Stimulated activated CD8-positive, alpha-beta memory T cell treated with anti-CD3 and anti-CD28 coated beads, Interleukin-7, amount 100 ng/mL, for 24 hours (primary cell): ENCODE measurements at places on chromosomes 7 and 10.

GRCh38 chr10:35854661-35855060, 212.6 kb upstream of the FZD8 start:
- DNase-seq: no peak

DNA sequence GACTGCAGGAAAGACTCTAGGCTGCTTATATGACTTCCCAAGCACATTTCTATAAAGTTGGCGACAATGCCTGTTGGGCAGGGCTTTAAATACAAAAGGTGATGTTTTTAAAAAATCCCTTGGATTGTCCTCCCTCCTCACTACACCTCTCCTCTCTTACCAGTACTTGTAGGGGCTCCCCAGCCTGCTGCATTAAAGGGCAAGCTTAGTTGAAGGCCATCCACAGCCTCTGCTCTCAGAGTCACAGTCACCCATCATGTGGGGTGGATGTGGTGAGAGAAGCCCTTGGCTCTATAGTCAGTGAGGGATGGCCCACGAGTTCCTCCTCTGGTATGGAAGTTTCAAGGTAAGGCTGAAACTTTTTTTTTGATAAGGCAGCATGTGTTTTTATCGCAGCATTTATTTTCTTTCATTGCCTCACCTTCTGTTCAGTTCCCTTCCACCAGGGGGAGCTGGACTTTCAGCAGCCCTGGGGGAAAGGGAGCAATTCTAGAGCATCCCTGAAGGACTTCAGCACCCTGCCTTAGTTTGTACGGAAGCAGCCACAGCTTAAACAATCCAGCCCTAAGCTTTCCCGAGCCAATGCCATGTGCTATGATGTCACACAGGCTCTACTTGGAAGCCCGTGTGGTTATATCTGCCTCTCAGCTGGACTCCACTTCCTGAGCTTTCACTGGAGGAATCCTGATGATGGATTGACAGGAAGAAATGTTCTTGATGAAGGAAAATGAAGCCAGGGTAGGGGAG, 131.9 kb downstream of the CALCR start:
- DNase-seq: peak; percentile 5

- DNase-seq: no peak
Observed at GRCh38 chr10:51046654-51047053, 27.6 kb upstream of the PRKG1 start.

GRCh38 chr7:98049034-98049433, 57.6 kb upstream of the LMTK2 start:
- DNase-seq: no peak

GRCh38 chr10:21401196-21401595, 124.3 kb downstream of the SKIDA1 start:
- no peak for DNase-seq

DNA sequence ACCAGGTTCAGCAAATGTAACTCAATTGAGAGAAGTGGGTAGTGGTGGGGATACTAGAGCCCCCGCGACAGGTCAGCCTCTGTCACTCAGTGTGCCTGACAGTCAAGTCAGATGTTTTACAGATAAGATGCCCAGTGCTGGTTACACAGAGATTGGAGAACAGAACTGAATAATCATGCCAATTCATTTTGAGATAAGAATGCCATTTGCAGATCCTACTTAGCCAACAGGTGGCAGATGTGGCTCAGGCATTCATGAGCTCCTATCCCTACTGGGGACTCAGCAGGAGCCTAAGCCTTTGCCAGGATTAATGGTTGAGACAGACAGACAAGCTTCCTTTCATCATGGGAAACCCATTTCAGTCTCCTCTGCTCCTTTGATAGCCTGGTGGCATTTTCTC, 137.8 kb downstream of the MAPK8 start:
- DNase-seq: no peak

DNA sequence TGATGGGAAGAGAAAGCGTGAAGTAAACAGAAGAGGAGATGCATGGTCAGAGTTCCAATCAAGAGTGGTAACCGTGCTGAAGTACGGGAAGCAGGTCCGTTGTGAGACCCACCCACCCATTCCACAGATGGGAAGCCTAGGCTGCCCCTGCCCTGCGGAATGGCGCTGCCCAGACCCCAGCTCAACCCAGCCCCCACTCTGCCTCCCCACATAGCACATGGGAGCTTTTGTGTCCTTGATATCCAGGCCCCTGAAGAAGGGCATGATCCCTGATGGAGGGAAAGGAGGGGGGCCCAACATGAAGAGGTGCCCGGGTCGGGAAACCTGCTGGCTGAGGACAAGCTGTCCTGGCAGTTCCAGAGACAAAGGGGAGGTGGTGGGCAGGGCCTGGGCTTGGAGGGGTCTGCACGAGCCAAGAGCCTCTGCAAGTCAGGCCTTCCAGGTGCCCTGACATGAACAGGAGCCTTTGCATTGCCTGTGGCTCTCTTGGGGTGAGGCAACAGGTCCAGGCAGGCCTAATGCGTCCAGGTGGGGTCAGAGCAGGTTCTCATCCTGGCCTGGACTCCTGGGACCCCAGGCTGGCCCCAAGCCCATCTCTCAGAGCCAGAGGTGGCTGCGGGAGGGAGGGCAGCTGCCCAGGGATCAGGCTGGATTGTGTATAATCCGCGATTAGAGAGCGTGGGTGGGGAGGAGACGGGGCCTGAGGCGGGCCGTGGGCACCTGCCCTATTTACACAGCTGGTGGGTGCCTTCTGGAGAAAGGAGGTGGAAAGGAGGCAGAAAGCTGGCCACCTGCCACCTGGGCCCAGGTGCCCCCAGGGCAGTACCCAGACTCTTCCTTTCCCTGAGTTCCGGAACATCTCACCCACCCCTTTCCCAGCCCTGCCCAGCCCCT, 23.5 kb downstream of the YKT6 start:
- no peak for DNase-seq

DNA sequence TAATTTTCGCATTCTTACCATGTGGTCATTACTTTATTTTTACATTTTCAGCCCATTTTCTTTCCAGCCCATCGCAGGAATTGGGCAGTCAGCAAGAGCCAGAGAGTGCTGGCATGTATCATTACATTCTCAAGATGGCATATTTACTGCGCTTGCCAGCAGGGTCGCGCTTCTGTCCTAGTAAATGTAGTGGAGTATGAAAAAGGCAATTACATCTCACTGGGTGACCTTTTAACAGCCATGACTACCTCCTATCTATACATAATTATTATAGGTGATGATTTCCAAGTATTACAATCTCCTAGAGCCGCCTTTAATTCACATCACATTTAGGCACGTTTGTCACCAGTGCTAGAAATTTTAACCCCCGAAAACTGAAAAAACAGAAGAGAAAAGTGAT, 433.7 kb upstream of the MGMT start:
- DNase-seq: no peak

DNA sequence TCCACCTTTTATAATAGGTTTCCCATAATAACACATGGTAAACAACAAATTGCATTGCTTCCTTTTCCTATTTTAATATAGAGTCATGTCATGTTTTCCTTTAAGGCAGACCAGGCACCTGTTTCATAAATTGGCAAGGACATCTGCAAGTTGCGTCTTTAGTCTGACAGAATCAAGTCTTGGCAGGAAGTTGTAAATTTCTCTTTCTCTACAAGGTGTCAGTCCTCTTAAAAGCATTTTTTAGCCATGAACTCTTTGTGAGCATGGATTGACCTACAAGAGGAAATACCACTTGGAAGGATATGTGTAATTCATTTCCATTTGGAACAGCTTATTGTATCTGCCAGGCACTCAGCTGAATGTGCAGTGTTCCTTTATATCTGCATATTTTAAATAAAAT, 176.8 kb downstream of the PRKG1 start:
- DNase-seq: no peak

DNA sequence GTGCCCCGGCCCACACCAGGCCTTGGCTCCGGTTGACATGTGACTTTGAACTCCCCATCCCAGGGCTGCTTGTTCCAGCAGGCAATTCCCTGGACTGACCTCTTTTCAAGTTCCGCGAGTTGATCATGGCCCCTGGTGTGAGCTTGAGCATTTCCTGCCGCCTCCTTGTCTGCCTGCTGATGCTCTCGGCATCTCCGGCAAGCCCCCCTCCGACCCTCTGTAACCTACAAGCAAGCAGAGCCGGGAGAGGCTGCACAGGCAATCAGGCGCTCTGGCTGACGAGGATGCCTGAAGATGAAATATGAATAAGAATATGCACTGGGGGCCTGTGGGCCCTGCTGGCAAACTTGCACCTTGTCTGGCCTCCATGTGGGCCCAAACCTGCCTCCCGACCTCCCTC, 304.9 kb upstream of the MKI67 start:
- no peak for DNase-seq

DNA sequence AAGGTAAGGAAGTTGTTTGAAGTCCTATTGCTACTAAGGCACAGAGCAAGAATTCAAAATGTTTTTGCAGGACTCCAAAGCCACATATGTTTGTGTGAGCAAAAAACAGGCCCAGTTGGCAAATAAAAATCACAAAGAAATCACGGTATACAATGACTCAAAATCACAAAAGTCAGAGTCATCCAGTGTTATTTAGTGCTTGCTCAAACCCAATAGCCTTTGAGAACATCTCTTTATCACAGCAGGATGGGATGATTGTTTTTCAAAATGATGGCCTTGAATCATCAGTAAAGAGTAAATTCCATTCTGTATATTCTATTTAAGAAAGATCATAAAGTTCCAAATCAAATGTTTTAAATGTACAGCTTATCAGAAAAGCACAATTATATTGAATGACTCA, 693.9 kb downstream of the REEP3 start:
- DNase-seq: no peak

DNA sequence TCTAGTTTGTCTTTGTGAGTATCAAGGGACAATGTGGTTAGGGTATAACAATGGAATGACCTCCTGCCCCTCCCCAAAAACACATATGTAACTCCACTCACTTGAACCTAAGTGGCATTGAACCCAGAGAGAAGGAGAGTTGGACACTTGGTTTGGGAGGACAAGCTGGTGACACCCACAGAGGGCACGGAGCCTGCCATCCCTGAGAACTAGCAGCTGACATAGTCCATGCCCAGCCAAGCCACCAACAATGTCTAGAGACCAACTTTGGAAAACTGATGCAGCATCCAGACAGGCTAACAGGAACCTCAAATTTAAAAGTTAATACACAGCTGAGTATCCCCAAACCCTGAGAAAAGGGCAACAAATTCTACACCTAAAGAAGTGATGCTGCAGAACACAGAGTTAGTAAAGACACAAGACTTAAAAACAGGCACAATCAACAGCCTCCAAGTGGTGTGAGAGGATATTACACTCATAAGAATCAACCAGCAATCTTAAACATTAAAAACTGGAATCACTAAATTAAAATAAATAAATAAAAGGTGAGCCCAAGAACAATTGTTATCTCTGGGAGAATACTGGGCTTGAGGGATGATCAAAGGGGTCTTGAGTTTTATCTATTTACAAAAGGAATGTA, 27.2 kb downstream of the NUDCD3 start:
- no peak for DNase-seq

DNA sequence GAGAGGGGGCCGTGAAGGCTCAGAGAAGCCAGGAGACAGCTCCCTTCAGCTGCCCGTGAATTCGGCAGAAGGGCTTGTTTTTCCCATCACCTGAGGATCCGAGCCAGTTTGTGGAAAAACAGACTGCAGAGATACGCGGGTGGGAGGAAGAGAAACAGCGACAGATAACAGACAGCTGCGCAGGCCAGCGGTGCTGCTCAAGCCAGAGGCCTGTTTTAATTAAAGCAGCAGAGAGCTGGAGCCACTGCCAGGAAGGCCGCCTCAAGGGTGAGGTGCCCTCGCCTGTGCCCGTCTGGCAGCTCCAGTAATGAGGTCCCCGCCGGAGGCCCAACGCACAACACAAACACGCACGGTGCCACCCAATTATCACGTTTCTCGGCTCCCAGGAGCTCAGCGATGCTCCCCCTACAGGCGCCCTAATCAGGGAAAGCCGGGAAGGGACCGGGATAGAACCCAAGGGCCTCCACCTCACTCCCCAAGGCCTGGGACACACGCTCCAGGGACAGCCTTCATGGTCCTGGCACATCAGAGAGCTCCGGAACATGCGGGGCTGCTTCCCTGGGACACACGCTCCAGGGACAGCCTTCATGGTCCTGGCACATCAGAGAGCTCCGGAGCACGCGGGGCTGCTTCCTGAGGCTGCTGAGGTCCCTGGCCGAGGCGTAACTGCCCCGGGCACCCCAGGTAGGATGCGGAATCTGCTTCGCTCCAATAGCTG, 60.6 kb upstream of the DNAAF5 start:
- DNase-seq: no peak

- no peak for DNase-seq
Observed at GRCh38 chr10:70274643-70275042, 9.2 kb downstream of the NPFFR1 start.

- no peak for DNase-seq
Observed at GRCh38 chr7:140033779-140034363, 28.9 kb downstream of the PARP12 start.

- no peak for DNase-seq
Observed at GRCh38 chr10:76555067-76555670, 1082.4 kb downstream of the KCNMA1 start.

DNA sequence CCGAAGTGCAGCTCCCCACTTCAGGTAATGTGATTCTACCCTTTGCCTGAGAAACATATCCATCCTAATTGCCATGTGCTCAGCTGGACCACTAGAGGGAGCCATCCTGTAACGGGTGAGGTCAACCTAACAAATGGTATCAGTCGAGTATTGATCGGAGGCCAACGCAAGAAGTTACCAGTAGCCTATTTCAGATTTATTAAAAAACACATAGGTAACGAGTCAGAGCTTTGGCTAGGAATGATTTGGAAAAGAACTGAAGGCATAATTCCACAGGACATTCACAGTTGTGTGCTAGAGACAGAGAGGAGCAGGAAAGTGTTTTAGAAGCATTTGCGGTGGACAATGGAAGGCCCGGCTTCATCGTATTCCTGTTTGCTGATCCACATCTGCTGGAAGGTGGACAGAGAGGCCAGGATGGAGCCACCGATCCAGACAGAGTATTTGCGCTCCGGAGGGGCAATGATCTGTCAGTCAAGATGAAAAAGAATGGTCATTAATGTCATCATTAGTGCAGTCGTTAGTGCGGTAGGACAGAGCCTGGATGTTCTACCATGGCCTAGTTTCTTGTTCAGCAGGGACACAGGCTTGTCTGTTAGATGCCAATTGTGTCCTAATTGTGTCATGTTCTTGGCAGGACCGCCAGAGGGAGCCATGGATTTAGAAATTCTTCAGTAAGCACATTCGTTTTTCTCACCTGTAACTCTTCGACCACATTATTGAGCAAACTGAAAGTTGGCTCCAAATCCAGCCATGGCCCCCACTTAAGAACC, 17.5 kb downstream of the ACTA2 start:
- peak; percentile 22 for DNase-seq

GRCh38 chr10:79127151-79127961, 58.6 kb downstream of the ZMIZ1 start:
- DNase-seq: no peak

GRCh38 chr7:44262031-44262430, 61.3 kb downstream of the YKT6 start:
- no peak for DNase-seq

DNA sequence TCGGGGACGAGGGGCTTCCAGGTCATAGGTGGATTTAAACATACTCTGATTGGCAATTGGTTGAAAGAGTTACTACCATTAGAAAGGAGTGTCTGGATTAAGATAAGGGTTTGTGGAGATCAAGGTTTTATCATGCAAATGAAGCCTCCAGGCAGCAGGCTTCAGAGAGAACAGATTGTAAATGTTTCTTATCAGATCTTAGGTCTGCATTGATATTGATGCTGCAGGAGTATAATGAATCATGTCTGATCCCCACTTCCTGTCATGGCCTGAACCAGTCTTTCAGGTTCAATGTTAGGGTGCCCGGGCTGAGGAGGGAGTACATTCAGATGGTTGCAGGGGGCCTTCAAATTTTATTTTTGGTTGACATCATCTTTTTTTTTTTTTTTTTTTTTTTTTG, 51.4 kb downstream of the SH3PXD2A start:
- no peak for DNase-seq

- DNase-seq: no peak
Observed at GRCh38 chr7:142455392-142455791, 197.5 kb upstream of the PRSS58 start.
